8988T (cell line): ENCODE measurements at places on chromosomes 6 and 20.
A peak's percentile ranks its signal among the peaks of the same experiment; 100 is the strongest.

- DNase-seq, result peak; percentile 3
These were observed 16.8 kb upstream of the CCN5 start for GRCh38 chr20:44698351-44698750.

GRCh38 chr6:131867744-131868143 is 59.9 kb downstream of the ENPP1 start:
- no peak for DNase-seq

DNA sequence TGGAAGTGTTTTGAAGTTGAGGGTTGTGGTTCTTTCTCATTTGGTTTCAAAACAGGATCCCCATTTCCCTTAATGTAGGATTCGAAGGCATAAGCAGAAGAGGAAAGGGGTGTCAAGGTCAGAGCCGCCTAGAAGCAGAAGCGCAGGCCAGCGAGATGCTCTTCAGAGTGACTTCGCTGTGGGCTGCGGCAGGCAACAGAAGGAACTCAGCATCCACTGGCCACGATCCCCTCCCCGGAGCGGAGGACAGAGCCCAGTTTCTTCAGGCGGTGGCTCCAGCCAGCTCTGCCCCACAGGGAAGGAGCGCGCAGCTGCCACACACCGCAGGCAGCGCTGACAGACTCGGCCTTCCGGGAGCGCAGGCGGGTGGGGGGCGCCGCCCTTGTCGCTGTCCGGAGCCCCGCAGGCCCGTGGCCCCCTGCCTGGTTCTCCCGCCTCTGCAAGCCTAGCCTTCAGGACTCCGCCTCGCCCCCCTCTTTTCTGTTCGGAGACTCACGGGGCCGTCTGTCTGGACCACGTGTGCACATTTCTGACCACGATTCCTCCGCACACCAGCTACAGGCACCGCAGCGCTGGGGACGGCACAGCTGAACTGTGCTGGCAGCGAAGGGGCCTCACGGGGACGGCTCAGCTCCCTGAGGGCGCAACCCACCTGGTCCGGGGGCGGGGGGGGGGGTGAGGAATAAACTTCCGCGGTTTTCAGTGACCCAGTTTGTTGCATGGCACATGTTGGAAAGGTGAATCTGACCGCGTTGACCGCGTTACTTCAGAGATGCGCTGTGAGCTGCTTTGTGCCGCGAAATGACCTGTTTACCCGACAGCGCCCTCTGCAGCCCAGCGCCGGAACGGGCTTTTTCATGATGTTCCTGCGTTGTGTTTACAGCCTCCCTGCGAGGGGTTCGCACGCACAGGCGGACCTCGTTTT is 26.1 kb downstream of the TTLL2 start:
- DNase-seq, result peak; percentile 37

DNA sequence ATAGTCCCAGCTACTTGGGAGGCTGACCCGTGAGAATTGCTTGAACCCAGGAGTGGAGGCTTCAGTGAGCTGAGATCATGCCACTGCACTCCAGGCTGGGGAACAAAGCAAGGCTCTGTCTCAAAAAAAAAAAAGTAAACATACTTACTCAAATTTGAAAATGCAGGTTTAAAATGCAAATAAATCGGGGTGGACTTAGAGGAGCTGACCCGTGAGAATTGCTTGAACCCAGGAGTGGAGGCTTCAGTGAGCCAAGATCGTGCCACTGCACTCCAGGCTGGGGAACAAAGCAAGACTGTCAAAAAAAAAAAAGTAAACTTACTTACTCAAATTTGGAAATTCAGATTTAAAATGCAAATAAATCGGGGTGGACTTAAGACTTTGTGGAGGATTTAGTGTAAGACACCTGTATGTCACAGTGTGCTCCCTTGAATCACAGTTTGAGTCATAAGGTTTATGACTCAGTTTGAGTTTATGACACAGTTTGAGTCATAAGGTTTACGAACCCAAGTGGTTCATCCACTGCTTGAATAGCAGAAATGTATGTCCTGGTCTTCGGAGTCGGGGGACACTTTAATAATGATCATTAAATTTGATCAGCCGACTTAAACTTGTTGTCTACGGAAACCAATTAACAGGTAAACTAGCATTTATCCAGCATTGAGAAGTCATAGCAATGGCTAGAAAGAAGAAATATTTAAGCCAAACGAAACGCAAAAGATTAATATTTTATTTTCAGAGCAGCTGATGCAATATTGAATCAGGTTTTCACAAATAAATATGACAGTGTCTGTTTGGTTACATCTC is 6.8 kb upstream of the MRPS10 start:
- DNase-seq, result no peak

GRCh38 chr20:2519115-2519809 is 10.5 kb upstream of the ZNF343 start:
- DNase-seq, result no peak

DNA sequence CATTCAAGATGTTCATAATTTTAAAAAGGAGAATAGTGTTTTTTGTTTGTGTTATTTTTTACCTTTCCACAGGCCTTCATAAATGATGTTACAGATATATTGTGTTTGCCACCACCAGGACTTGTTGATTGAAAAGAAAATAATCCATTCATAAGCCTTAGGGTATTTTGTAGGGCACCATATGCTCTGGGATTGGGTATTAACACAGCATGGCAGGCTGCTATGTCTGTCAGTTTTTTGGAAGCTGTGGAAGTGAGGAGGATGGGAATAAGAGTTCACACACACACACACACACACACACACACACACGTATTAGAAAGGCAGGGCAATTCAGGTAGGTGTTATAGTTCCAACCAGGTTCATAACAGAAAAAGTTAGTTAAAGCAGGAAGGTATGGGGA is 237.9 kb downstream of the HDGFL1 start:
- no peak for DNase-seq

DNA sequence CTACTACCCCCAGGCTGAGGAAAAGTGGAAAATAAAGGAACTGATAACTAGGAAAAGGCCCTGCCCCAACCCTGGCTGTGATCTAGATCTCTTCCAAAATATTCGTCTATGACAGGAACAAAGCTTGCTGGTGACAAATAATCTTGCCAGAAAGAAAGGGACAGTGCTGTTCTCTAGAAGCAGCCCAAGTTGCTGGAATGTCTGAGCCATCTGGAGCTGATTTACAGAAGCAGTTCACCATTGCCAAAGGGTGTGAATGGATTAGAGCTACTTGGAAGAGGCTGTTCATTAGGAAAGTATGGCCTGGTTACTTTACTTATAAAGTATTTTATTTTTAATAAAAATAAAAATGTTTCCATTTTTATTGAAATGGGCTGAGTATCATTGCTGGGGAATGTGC is 146.3 kb downstream of the EPM2A start:
- no peak for DNase-seq

DNA sequence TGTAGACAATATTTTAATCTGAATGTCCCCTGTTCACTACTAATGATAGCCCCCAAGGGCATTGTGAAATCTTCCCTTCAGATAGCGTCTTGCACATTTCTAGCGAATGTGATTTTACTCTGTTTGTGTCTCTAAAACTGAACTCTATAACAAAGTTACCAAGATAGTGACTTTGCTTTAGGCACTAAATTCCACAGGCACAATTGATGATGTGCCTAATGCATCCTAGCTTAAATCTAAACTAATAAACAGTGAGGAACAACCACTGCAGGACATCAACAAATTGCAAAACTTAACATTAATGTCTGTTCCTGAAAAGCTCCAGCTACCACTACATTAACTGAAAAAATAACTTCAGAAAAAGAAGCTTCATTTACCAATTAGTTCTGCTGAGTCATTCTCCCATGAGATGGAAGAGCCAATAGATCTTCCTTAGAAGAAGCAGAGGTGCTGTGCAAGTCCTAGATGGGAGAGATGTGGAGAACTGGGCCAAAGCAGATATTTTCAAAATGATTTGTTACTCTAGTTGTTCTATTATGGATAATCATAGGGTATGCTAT is 1065.0 kb downstream of the EPHA7 start:
- no peak for DNase-seq

DNA sequence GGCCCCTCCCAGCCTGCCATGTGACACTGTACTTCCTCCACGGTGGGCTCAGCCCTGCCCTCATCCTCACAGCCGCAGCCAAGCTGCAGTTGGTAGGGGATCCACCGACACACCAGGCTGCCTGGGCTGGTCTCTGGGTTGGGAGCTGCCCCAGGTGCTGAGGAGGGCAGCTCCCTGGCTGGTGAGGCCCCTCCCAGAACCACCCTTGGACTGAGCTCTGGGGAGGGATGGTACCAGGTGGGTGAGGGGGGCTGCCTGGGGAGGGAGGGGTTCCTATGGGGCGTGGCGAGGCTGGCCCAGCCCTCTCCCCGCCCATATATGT is 185 bp upstream of the TNFRSF6B start:
- DNase-seq, result peak; percentile 71

- DNase-seq, result no peak
These were observed 328.5 kb downstream of the EPM2A start for GRCh38 chr6:145406783-145407182.

DNA sequence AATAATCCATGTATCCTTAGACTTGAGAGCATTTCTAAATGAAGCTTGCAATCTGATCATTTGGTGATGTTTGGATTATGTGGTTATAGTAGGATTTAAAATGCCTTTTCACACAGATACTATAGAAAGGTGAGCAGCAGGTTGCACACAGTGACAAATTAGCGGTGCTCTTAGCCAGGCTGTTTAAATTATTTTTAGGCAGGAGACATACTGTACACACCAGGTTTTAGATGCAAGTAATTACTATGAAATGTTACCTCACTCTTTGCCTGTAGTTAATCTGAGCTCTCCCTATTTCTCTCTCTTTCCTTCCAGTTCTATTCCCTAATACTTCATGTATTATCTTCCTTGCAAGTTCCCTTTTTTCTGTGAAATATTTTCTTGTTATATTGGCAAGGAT is 191.7 kb downstream of the RIMS1 start:
- no peak for DNase-seq

GRCh38 chr6:160462116-160462515 is 113.9 kb downstream of the SLC22A3 start:
- DNase-seq, result no peak

DNA sequence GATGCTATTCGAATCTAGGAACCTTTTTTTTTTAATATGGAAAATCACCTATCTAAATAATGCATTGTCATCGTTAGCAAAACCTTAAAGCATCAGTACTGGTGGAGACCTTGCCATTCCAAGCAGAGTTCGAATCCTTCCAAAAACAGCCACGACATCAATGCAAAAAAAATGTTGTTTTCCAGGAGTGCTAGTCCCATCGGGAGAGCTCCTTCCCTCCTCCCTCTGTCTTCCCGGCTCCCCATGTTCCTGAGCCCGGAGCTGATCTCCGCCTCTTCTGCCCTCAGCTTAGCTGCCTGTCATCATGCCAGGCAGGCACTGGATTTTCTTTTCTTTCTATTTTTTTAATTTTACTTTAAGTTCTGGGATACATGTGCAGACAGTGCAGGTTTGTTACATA is 153.6 kb upstream of the QKI start:
- no peak for DNase-seq

- no peak for DNase-seq
These were observed 154.3 kb downstream of the VEGFA start for GRCh38 chr6:43924222-43924702.
